HEK293T (cell line): ENCODE measurements at places on chromosomes 3 and 15.

DNA sequence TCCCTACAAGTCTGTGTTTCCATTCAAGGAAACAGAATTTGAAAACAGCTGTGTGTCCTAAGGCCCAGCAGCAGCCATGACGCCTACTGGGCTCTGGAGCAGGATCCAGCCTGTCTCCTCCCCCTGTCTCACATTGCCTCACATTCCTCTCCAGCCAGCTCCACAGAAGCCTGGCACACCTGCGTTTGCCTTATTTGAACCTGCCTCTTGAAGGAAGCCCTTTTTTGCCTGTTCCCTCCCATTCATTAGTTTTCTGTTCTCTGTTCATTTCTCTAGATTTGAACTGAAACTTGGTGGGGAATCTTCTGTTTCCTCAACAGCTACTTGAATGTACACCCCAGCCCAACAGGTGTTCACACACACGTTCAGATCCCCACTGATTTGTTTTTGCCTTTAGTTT, 890.5 kb downstream of the TUSC7 start:
- DNase-seq: no peak

- no peak for DNase-seq
These were observed 244.4 kb downstream of the TIGIT start for GRCh38 chr3:114538211-114538610.

GRCh38 chr3:158249183-158249582, 139.3 kb downstream of the RSRC1 start:
- DNase-seq: no peak

GRCh38 chr3:157129803-157130466, 30.0 kb downstream of the CCNL1 start:
- no peak for DNase-seq

DNA sequence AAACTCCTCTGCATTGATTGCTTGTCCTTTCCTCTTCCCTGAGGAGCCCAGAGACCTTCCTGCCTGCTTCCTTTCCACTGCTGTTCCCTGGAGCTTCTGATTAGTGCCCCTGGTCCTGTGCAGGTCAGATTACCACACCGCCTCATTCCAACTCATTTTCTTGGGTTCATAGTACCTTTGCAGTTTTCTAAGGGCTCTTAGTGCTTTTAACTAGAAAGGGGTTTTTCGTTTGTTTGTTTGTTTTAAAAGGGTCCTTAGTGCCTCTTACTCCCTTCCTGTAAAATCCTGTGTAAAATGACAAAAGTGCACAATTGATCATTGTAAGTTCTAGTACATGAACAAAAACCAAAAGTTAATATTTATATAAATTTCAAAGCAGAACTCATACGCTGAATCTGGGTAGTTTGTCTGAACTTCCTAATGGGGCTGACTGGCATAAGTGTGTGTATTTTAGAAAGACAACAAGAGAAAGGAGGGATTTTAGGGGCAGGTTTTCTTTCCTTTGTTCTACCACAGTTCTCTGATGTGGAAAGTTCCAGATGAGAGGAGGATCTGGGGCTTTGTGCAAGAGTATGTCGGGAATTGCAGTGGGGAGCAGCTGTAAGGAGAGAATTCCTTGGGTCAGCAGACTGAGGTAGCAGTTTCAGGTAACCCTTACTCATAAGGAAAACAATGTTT, 30.6 kb downstream of the SNRK start:
- no peak for DNase-seq

- no peak for DNase-seq
These were observed 182.2 kb downstream of the MEGF11 start for GRCh38 chr15:66071160-66071920.

DNA sequence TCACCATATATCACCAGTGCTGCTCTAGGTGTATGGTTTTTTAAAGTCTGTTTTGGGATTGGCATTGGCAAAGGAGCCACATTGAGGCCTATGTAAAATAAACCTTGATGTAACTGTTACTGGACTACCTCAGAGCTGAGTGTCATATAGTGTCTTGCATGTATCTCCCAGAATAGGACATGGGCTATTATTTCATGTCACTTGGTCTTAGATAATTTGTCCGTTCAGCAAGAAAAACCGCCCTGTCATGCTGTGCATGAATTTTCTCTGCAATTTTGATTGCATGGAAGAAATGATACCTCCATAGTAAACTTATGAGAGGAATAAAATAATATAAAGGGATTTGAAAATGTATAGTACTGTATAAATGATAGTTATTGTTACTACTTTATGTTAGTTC, 59.6 kb downstream of the RNF13 start:
- no peak for DNase-seq

DNA sequence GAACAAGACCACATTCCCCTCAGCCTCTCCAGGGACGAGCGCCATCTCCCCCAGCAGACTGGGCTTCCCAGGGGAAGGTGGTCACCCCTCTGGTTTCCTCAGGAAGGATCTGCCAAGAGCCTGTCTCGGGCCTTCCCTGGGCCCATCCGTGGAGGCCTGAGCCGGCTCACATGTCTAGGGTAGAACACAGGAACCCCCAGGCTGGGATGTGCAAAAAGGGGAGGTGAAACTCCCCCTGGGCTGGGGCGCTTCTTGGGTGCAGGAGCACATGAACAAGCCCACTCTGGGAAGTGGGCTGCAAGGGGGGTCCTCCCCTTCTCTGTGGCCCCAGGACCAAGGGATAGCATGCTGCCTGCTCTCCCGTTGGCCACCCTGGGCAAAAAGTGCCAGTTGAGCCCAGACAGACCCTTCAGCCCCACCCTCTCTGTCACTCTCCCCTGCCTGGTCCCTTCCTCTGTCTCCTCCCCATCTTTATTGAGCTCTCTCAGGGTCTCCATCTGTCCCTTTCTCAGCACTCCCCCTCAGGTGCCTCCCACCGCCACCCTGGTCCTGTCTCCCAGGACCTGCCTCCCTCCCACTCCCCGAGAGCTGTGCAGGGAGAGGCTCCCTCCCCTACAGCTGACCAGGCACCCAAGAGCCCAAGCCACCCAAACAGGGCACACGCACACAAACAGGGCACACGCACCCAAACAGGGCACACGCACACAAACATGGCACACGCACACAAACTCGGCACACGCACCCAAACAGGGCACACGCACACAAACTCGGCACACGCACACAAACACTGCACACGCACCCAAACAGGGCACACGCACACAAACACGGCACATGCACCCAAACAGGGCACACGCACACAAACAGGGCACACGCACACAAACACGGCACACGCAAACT, 864 bp downstream of the SEMA3G start:
- no peak for DNase-seq

DNA sequence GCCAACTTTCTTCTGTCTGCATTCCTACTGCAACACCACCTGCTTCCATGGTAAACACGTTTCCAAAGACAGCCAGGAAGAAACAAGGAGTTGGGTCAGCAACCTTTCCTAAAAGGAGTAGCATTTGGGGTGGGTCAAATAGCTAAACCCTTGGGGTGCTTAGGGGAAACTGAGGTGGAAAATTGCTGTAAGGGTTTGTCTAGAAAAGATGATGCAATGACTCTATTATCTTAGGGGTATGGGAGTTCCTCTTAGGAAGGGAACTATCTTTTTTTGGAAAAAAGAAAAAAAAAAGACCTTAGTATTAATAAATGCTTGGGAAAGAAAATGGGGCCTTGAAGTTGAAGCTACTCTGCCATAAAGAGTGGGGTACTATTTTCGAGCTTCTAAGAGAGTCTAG, 86.1 kb upstream of the POMGNT2 start:
- no peak for DNase-seq

GRCh38 chr3:23442598-23443383, 239.7 kb downstream of the UBE2E2 start:
- DNase-seq: no peak
